ENCODE measurements at places on chromosomes 13 and 19.

DNA sequence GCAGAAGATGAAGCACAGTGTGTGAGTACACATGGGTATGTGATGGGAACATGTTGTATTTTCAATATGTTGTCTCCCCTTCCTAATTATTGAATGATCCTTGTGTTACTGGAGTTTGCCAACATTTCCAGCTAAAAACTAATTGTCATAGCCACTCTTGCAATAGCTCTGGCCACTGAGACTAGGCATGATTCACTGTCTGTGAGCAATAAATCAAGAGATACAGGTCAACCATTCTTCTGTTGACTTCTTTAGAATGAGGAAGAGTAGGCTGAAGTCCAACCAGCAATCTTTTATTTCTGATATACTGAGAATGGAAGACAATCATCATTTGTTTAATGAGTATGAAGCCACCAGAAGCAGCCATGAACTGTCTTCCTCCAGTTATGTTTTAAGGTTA lies 413.9 kb downstream of the SLITRK5 start:
- H3K36me3 ChIP-seq: no peaks in the 10 kb centered on the region
- no peak for DNase-seq
- no peak overlapping the region for H3K4me3 ChIP-seq
- no peak overlapping the region for H3K27ac ChIP-seq
- H3K27me3 ChIP-seq: no peaks in the 10 kb centered on the region

DNA sequence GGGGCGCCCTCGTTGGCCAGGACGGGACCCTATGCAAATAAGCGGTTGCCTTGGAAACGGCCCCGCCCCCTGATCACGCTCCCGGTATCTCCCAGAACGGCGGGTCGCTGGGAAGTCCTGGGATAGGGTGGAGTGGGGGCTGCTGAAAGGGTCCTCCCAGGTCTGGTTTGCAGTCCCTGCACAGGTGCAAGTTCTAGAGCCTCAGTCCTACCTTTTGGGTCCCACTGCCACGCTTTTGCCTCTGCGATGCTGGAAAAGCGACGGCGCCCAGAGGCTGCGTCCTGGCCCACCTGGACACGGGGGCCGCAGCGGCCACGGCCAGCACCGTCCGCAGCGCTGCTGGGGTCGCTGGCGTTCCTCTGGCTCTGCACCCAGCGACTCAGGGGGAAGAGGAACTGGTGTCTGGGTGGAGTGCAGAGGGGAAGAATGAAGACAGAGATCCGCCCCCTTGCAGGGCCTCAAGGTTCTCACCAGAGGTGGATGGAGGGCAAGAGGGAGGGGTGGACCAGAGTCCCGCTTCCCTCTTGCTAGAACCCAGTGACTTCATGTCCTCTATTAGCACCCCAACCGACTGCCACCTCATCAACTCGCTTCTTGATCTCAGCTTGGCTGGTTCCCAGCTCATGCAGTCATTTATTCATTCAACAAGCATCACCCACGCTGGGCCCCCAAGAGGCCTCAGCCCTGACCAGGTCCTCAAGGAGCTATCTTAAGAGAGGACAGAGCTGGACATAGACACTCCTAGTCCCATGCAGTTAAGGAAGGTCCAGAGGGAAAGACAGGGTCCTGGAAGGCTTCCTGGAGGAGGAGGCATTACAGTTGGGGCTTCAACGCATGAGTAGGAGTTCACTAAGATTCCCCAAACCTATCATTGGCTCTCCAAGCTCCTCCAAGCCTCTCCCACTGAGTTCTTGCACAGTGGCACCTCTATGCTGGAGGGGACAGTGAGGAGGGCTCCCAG lies at the start of gene LRRC25:
Gene LRRC25, minus strand, starts transcription at position 381 of the 961 bp plus-strand sequence. CDS start 659 bp downstream, outside the sequence.
- peak within 1 kb of the TSS; percentile 4 for H3K4me3 ChIP-seq
- DNase-seq: peak; percentile 57
- H3K36me3 ChIP-seq: no peaks in the 10 kb centered on the region
- peaks cover 9% of the 10 kb centered on the region for H3K4me1 ChIP-seq

DNA sequence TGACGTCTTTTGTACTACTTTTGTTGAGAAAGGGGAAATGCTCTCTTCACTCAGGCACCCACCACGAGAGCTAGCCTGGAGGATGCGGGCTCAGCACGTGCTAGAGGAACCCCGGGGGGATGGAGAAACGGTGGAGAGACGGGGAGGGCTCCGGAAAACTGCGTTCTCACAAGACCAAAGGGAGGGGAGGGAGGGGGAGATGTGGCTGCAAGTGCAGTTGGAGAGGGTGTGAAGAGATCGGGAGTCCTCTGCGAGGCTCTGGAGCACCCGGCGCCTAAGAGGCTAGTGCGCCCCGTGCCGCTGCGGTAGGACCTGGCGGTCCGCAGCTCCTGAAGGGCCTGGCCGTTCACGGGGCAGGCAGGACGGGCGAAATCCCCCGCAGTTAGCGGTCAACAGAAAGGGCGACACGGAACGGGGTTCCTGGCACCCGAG lies 43.4 kb upstream of the XPO4 start:
- no peaks in the 10 kb centered on the region for H3K36me3 ChIP-seq
- H3K27me3 ChIP-seq: no peaks in the 10 kb centered on the region
- H3K27ac ChIP-seq: no peak overlapping the region
- no peaks in the 10 kb centered on the region for H3K4me1 ChIP-seq

DNA sequence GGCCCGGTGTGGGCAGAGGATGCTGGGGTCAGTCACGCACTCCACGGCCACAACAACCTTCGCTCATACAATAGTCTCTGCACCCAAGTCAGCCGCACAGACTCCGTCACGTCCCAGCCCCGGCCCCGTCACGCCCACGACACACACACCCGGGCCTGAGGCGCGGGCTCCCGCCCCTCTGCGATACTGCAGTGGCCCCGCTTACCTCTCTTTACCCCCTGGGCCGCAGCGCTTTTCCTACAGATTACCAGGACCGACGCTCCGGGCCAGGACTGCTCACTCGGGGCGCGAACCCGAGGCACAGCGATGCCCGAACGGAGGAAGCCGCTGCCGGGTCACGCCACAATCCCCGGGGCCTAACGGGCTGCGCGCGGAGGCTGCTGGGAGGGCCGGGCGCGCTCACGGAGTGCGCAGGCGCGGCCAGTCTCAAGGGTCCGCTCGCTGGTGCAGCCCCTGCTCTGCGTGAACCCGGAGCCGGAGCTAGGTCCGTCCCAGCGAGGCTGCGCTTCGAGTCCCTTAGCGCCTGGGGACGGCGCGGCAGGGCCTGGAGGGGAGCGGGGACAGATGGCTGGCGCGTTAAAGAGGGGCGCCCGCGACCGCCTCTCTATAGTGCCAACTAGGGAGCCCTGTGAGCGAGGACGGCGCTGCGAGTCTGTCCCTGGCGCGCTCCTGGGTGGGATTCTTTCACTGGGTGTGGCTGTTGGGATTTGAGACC lies at the start of gene ZFP82:
Gene ZFP82, minus strand, starts transcription at position 358 of the 715 bp plus-strand sequence. CDS start 8,855 bp downstream, outside the sequence.
- no peaks in the 10 kb centered on the region for H3K27me3 ChIP-seq
- peak within 1 kb of the TSS; percentile 78 for H3K27ac ChIP-seq
- H3K4me1 ChIP-seq: peaks cover 6% of the 10 kb centered on the region

GRCh38 chr13:67844574-67844973 lies 614.4 kb upstream of the PCDH9 start:
- H3K27ac ChIP-seq: no peak overlapping the region
- no peaks in the 10 kb centered on the region for H3K27me3 ChIP-seq
- DNase-seq: no peak
- H3K36me3 ChIP-seq: no peaks in the 10 kb centered on the region
- H3K4me1 ChIP-seq: no peaks in the 10 kb centered on the region

GRCh38 chr19:49677231-49677900 lies at the start of gene PRMT1:
PRMT1 (plus strand) TSS chr19:49677271; CDS start chr19:49677281, 10 bp downstream.
- peaks cover 36% of the 10 kb centered on the region for H3K36me3 ChIP-seq
- peaks cover 17% of the 10 kb centered on the region for H3K4me1 ChIP-seq
- no peaks in the 10 kb centered on the region for H3K27me3 ChIP-seq
- peak within 1 kb of the TSS; percentile 99 for H3K4me3 ChIP-seq
- peak within 1 kb of the TSS; percentile 98 for H3K27ac ChIP-seq

DNA sequence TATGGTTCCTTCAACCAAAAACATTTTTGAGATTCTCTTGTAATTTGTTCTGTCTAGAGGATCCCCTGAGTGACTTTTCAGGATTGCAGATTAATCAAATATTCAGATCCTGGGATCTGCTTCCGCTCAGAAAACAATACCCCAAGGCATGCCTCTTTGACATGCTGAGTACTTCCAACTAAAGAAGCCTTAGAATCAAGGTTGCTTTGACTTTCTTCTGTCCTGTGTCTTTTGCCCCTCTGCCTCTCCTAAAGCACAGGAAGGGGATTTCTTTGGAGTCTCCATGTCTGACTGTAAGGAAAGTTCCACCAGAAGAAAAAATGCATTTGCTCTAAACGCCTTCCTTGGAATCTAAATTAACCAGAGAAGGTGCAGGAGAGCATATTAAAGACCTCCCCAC lies 431.5 kb downstream of the FGF14 start:
- peaks cover 13% of the 10 kb centered on the region for H3K4me1 ChIP-seq
- no peaks in the 10 kb centered on the region for H3K27me3 ChIP-seq
- no peak overlapping the region for H3K27ac ChIP-seq
- H3K4me3 ChIP-seq: no peak overlapping the region
- DNase-seq: no peak

Measured in neuronal stem cell (in vitro differentiated cells).